ENCODE measurements at places on chromosomes 1 and 21.

DNA sequence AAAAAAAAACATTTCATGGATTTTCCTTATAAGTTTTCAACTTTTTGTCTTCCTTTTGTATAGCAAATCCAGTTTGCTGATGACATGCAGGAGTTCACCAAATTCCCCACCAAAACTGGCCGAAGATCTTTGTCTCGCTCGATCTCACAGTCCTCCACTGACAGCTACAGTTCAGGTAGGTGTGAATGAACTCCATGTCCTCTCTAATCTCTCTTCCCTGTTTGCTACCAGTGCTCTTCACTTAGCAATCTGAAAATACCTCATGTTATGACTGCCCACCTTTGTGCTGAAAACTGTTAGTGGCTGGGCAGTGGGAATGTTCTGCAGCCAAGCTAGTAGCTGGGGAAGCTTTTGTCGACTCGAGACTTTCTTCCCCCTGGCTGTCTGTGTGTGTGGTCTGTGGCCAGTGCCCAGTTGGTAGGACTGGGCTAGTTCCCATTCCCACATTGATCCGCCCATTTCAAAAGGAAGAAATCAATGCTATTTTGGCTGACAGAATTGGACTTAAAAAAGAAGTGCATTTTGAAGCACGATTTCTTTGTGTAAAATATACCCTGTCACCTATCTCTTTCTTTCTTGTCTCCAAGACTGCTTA, 24.5 kb downstream of the AHCYL1 start:
- no peak for DNase-seq

DNA sequence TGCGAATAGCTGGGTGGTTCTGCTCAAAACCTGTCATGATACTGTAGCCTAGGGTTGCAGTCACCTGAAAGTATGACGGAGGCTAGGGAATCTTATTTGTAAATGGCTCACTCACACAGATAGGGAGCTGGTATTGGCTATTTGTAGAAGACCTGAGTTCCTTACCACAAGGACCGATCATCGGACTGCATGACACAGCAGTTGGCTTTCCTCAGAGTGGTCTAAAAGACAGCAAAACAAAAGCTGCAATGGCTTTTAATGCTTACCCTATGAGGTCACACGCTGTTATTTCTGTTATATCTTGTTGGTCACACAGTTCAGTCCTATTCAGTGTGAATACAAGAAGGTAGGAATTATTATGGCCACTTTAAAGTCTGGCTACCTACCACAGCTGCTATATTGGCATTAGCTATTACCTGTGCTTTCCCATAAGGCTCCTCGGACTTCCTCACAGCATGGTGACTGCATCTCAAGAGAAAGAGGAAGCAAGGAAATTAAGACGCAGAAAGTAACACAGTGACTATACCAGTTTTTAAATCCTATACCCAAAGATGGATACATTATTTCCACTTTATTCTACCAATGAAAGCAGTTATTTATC, 68.4 kb upstream of the LRRC7 start:
- no peak for DNase-seq

DNA sequence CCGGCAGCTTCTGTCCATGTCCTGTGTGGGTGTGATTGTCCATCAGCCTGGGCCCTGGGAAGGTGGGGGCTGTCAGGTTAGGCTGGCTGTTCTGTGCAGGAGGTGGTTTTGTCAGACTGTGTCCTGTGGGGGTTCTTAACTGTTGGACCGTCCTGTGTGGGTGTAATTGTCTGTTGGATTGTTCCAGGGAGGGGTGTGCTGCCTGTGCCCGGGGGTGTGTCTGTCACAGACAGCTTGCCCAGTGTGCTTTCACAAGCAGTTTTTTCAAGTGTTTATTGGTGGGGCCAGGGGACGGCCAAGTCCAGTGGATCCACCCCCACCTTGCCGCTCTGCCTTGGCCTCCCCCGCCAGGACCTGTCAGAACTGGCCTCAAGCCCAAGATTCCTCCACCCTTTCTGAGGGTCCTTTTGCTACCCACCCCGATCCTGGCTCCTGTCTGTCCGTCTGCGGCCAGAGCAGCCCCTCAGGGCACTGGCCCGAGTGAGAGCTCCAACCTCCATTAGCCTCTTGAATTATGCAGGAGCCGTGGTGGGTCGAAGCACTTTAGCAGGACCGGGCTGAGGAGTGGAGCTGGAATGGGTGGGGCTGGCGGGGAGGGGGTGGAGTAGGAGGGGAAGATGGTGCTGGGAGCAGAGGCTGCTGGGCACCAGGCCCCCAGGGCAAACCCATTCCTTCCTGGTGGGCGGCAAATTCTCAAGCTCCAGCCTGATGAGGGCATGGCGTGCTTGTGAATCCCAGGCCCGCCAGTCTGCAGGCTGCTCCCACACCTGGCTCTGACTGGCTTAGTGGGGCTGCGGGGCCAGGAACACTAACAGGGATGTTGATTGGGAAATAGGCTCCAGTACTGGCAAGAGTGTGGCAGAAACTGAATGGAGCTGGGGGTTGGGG, 47.2 kb downstream of the PTPRF start:
- DNase-seq = no peak

DNA sequence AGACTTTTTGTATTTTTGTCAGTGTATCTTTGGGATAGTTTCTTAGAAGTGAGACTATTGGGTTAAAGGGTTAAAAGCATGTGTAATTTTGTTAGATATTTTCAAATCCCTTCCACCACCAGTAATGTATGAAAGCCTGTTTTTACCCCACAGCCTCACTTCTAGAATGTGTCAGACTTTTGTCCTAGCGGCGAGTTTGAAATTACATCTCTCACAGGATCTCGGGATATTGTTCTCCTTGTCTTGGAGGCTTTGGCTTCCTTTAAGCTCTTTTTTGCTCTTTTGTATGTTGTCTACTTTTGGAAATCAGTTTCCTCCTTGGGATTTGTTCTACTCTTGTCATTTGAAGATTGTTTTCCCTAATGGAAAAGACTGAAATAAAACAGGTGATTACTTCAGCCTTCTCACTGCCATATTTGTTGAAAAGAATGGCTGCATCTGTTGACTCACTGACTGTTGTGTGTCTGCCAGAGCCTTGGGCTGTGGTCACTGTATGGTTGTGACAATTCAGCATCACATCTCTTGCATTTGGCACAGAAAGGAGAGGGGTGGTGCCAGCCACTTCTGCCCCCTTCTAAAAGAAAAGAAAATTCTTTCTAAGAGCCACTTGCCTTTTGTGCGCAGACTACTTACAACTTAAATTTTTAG, 22.6 kb downstream of the ST3GAL3 start:
- DNase-seq = no peak

DNA sequence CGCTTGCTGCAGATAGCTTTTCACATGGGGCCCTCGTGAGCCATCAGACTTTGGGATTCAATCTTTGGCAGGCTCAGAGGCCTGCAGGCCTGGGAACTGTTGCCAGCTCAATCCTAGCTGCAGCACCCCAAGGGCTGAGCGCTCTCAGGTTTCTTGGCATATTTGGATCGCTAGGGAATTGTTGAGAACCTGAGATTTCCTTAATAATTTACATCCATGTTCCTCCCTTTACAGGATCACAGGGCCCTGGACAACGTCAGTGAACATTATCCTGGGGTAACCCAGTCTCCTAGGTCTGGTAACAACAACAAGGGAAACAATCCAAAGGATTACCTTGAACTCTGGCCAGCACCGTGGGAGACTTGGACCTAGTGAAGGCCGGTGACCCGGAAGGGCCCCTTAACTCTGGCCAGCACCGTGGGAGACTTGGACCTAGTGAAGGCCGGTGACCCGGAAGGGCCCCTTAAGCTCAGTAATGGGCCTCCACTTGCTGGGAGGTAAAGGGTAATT, 49.3 kb upstream of the NEK2 start:
- DNase-seq = no peak

GRCh38 chr1:112264010-112264409, 132.0 kb upstream of the CTTNBP2NL start:
- no peak for DNase-seq

GRCh38 chr1:102050556-102050955, 53.8 kb upstream of the OLFM3 start:
- no peak for DNase-seq

- peak; percentile 17 for DNase-seq
Measured at GRCh38 chr1:51285055-51285454, 45.3 kb downstream of the TTC39A start.

GRCh38 chr1:2415337-2415736, 3.0 kb upstream of the PEX10 start:
- DNase-seq = peak; percentile 67

- no peak for DNase-seq
Measured at GRCh38 chr1:44289530-44289929, 65.5 kb downstream of the ERI3 start.

DNA sequence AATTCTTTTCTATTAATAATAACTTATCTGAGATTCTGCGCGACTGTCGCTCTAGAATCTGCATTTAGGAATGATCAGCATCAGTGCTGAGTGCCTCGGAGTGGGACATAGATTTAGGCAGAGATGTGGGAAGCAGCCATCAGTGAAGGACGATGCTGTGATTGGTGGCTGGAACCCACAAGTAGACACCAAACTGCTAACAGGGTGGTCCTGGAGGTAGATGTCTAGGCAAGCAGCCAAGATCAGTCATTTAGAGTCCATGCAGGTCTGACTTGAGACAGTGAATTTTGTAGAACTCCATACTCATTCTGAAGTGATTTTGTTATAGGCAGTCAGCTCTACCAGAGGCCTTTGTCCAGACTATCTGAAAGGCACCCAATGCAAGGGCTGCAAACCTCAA, 51.8 kb upstream of the LYST start:
- no peak for DNase-seq

GRCh38 chr1:201488830-201489589, 17.9 kb downstream of the CSRP1 start:
- DNase-seq = no peak

GRCh38 chr1:21909787-21910503, 27.2 kb downstream of the HSPG2 start:
- peak; percentile 77 for DNase-seq

GRCh38 chr1:231707407-231707806, 80.8 kb downstream of the DISC1 start:
- DNase-seq = no peak

- DNase-seq = peak; percentile 70
Measured at GRCh38 chr1:8314346-8315280, 3.3 kb upstream of the SLC45A1 start.

DNA sequence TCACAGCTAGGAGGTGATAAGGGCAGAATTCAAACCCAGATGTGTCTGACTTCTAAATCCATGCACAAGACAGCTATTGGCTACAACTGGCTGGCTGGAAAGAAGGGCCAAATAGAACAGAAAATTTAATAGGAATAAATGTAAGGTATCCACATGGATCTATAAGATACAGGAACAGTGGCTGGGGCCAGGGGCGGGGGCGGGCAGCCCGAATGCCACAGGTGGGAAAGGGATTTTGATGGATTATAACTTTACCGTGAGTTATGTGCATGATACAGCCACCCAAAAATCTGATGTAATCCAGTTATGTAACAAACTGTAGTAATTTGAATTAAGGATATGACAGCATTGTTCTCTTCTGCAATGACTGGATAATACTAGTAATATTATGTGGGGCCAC, 87.0 kb upstream of the COA6 start:
- DNase-seq = no peak

- DNase-seq = no peak
Measured at GRCh38 chr1:62735491-62736171, 47.4 kb upstream of the DOCK7 start.

GRCh38 chr1:245802941-245803665, 648.3 kb downstream of the KIF26B start:
- DNase-seq = no peak

DNA sequence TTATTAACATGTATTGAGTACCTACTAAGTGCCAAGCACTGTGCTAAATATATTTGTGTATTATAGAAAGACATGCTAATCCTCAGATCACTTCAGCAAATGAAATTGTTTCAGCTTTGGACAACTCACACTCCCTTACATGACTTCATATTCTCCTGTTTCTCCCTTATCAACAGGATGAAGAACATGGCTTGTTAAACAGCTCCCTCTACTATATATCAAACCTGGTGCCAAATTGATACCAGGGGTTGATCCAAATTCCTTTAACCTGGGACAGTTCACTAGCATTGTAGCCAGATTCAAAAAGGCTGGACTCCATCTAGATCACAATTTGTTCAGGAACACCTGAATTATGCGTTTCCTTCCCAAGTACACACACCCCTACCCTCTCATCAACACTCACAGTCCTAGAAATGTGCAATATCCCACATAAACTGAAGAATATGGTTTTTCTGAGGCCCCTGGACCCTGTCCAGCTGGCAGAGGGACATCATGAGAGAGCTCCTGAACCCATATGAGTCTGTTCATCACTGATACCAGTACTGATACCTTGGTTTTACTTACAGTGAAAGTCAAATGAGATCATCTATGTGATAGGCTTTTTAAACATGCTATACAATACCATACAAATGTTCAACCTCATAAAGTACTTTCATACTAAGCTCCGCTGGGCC, 47.0 kb upstream of the PALMD start:
- DNase-seq = no peak

GRCh38 chr1:234986750-234987414, 141.8 kb downstream of the TOMM20 start:
- DNase-seq = no peak

GRCh38 chr1:225435487-225435886, 7.6 kb upstream of the LBR start:
- no peak for DNase-seq

GRCh38 chr1:52156460-52156859, 14.6 kb downstream of the ZFYVE9 start:
- no peak for DNase-seq

- DNase-seq = peak; percentile 83
Measured at GRCh38 chr1:44723496-44724295, 7.3 kb downstream of the RNU5D-1 start.

DNA sequence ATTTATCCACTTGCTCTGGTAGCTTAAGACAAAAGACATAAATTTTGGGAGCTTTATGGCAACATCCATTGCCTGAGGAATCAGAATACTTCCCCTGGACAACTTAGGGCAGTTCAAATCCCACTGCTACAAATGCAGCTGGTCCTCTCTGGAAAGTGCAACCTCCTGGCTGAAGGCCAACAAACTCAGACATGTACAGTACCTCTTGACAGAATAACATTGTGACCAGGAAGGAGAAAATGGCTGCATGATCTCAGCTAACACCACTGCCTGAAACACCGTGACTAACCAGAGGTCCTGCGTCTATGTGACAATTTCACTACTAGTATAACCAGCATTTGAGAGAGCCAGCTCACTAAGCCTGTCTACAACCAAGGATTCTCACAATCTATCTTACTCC, 218.9 kb downstream of the CRB1 start:
- DNase-seq = no peak

DNA sequence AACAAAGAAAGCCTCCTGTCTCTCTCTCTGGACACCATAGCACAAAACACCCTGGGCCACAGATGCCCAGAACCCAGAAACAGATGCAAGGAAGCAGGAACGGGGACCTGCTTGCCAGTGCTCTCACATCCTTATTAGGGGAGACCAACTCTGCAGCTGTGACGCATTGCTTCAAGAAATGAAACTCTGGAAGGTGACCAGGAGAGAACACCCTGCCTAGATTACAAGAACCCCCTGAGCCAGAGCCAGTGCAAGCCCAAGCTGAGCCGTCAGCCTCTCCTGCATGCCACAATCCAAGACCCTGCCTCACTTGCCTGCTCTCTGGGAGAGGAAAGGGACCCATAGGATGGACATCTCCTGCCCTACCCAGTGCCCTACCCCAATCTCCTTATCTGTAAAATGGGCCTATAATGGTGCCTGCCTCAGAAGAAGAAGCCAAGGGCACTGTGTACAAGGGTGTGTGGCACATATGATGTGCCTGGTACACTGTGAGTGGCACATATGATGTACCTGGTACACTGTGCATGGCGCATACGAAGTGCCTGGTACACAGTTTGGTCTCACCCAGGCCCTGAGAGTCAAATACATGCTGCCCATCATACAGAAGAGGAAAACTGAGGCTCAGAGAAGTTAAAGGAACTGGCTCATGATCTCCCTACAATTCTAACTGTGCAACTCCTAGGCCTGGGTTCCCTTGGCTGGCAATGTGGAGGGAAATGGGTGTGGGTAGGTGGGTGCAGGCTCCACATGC, 16.8 kb upstream of the FAM131C start:
- DNase-seq = no peak

All from activated CD8-positive, alpha-beta memory T cell treated with anti-CD3 and anti-CD28 coated beads for 24 hours (primary cell).